ENCODE measurements at places on chromosomes 7 and 10. TPM values are rescaled to one million over a fixed set of nuclear protein-coding genes. Genes with fewer than 3 reads are reported as not detected.

NSUN6 gene
- 16.4 TPM for total RNA-seq

GPR141 gene
- not detected for total RNA-seq

MYOZ1 gene
- total RNA-seq, result not detected

ABLIM1 gene
- 37.9 TPM for total RNA-seq

LEP gene
- total RNA-seq, result not detected

Measured in activated T-helper 2 cell treated with anti-CD3 and anti-CD28 coated beads, Interferon-gamma antibody, Interleukin-2, Interleukin-4, amounts not matched to agents 10 μg/mL and 5 μg/mL and 100 μg/mL, durations not matched to agents 14 hours and 24 hours and 36 hours (primary cell).